ENCODE measurements at places on chromosomes 2 and 18.

GRCh38 chr2:128635361-128635900, 316.8 kb upstream of the HS6ST1 start:
- DNase-seq: no peak

DNA sequence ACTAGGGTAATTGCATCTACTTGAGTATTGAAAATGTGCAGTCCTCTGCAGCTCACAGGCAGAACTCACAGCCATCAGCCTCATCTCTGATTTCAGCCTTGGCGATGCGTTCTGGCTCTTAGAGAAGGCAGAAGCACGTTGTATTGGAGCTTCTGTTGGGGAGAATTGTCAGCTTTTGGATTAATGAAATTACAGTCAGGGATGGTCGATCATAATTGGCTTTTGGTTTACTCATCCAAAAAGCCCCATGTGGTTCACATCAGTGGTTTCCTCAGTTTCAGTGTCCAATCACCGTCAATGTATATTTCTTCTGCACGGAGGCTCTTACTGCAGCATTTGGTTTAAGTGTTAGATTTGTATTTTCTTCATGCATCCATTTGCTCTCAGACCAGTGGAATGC, 218.5 kb upstream of the SOX11 start:
- no peak for DNase-seq

DNA sequence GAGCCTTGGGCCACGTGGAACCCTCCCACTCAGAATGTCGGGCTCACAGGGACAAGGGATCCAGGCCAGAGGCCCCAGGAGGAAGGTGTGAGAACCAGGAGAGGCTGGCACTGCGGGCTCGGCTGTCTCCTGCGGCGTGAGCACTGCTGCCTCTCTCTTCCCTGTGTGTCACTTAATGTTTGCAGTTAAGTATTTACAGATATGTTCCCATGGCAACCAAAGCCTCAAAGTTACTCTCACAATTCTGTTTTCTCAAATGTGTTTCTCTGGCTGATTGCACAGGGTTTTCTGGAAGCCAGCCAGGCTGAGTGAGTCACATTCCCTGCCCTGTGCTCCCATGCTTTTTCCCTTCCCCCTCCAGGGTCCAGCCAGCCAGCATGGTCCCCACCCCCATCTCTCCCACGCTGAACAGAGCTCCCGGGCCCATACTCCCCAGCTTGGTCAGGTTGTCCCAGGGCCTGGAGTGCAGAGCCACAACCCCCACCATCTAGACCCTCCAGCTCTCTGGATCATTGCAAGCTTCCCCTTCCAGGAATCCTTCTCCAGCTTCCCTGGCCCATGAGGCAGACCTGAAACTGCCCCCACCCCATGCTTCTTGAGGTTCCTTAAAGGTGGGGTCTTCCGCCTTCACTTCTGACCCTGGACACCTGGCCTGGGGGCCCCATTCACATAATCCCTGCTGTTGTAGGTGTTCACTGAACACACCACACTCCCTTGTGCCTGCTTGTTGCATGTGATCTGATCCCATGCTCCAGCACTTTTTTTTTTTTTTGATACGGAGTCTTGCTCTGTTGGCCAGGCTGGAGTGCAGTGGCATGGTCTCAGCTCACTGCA, 265.9 kb downstream of the CELF4 start:
- peak; percentile 86 for DNase-seq

DNA sequence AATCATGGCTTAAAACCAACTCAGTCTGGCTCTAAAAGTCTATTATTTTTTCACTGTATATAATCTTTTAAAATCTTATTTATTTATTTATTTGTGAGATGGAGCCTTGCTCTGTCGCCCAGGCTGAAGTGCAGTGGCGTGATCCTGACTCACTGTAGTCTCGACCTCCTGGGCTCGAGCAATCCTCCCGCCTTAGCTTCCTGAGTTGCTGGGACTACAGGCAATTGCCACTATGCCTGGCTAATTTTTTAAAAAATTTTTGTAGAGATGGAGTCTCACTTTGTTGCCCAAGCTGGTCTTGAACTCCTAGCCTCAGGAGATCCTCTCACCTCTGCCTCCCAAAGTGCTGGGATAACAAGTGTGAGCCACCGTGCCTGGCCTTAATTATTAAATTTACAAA, 14.5 kb downstream of the GORASP2 start:
- no peak for DNase-seq

- DNase-seq: no peak
Measured at GRCh38 chr18:25047983-25048382, 304.0 kb downstream of the ZNF521 start.

GRCh38 chr2:233331536-233331935, 22.8 kb upstream of the DGKD start:
- no peak for DNase-seq

GRCh38 chr2:127516041-127516762, 10.1 kb downstream of the IWS1 start:
- peak; percentile 72 for DNase-seq

DNA sequence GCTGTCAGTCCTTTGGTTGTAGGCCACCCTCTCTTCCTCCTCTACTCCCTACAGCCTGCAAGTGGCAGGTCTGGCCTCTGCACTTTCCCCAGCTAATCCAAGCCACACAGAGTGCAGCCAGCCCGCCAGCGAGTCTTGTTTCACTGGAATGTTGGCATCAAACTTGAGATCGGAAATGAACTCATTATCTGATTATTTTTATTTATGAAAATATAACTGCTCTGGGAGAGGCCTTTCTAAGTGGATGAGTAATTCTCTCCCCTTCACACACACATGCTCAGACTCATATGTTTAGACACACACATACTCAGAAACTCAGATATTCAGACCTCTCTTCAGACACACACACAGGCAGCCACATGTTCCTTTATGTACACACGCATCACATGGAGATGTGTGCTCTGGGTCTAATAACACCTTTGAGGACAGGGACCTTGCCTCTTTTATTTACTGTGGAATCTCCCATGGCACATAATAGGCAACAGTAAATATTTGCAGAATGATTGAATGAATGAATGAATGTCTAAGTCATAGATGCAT, 151.3 kb downstream of the ZFP36L2 start:
- no peak for DNase-seq

DNA sequence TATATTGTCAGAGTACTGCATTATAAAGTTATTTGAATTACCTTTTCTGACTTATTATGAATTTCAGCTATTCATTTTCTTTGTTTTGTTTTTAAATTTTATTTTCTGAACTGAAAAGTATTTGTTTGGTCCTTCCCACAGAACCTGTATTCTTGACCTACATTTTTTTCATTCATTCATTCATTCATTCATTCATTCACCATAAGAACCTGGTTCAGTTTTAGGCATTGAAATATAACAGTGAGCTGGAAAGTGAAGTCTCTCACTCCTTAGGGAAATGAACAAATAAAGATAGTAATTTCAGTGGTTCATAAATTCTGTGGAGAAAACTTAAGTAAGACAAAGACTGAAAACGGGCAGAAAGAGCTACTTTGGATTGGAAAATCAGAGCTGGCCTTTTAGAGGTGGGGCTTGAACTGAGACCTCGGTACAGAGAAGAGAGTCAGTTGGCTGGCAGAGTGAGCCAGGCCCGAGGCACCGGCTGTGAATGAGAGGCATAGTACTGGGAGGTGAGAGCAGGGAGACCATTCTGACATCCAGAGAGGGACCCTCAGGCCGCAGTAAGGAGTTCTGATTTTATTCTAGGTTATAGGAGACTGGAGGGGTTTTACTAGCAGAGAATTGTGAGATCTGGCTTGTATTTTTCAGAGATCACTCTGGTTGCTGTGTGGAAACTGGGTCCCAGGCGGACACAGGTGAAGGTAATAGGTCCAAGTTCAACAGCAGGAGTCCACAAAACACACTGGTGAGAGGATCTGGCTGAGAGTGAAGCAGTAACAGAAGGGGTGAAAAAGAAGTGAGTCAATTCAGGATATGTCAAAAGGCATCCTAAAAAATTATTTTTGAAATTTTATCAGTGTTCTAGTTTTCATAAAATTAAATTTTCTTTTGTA, 75.8 kb upstream of the FN1 start:
- no peak for DNase-seq

DNA sequence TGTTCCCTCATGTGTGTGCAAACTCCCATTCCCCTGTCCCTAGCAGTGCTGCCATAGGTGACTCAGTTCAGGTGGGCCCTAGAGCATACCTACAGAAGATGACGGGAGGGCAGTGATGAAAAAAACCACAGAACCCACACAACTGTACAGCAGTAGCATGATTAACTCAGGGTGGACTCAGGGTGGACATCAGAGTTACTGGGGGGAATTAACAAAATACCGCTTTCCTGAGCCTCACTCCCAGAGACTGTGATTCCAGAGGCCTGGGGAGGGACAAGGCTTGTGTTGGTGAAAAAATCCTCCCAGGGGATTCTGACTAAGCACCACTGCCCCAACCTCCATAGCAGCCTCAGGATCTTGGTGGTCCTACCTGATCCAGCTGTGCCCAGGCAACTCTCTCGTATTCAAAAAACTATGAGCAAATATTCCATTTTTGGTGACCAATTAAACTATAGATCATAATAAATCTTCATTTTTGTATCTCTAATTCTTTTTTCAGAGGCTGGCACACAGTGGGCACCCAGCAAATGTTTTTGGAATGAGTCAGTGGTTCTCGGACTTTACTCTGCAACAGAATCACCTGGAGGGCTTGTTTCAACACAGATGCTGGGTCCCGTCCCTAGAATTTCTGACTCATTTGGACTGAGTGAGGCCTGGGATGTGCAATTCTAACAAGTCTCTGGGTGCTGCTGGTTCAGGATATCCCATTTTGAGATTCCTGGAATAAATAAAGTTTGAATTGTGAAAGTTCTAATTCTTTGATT, 84.1 kb upstream of the NABP1 start:
- no peak for DNase-seq
